Stimulated activated CD8-positive, alpha-beta memory T cell treated with anti-CD3 and anti-CD28 coated beads, Interleukin-7, amount 100 ng/mL, for 48 hours (primary cell): ENCODE measurements at places on chromosomes 6 and 20.

DNA sequence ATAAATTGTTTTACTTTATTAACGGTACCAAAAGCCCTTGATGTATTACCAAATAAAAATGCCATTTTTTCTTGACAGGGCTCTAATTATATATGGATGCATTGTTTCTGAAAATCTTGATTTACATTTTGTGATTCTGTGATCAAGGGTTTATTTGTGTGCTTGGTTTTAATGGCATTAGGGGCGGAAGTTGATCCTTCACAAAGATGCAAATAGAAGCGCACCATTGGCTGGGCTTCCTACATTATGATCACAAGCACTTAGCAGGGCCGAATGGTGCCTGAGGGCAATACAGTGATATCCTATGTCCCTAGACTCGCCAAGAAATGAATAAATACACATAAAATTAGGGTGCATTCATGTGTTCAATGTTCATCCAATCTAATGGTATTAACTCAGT, 172.9 kb upstream of the UST start:
- DNase-seq: no peak

DNA sequence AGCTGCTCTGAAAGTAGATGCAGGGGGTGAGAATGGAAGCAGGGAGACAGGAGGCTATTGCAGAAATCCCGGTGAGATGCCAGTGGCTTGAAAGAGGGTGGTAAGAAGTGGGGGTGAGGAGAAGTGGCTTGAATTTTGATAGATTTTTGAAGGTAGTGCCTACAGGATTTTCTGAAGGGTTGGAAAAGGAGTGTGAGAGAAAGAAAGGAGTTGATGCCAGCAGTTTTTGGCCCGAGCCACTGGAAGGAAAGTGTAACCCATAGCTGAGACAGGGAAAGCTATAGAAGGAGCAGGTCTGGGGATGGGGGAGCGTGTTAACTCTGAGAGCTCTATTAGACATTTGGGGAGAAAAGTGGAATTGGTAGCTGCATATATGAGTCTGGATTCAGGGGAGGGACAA, 9.7 kb downstream of the ARMC12 start:
- DNase-seq: no peak

- no peak for DNase-seq
Observed at GRCh38 chr20:61052776-61053442, 199.2 kb upstream of the CDH4 start.

GRCh38 chr6:87553159-87553765, 36.5 kb downstream of the RARS2 start:
- no peak for DNase-seq
